ENCODE measurements at places on chromosomes 1 and 21. TPM values are rescaled to one million over a fixed set of nuclear protein-coding genes. Genes with fewer than 3 reads are reported as not detected.
A peak's percentile ranks its signal among the peaks of the same experiment; 100 is the strongest.

DNA sequence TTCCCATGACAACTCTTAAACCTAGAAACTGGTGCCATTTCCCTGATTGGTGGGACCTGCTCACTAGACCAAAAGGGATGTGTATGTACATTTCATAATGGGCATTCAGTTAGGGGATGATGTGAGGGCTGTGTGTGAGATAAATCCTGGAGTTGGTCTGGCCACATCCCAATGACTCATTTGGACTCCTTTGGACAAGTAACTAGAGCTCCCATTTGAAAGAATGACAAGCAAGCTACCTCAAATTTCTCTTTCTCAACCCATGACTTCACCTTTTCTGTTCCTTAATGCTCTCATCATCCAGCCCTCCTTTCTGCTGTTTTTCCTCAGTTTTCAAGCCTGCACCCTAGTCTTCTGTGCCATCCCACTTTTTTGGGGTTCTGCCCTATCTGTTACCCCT is 27.9 kb downstream of the EBNA1BP2 start:
- DNase-seq: no peak

- DNase-seq: no peak
Observed at GRCh38 chr1:217897100-217897499, 266.0 kb downstream of the SPATA17 start.

DNA sequence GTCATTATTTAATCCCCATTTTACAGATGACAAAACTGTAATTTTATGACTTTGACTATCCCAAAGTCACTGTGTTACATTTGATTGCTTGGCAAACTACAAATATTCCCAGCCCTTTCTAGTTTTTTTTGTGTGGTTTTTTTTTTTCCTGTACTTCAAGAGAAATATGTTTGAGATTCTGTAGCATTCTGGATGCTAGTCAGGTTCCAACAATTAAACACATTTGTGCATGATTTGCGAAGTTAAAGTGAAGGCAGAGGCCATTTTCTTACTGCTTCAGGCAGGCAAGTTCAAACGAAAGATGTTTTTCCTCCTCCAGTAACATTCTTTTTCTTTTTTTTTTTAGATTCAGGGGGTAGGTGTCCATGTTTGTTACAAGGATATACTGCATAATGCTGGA is 107.9 kb upstream of the SERTAD4 start:
- DNase-seq: no peak

- no peak for DNase-seq
Observed at GRCh38 chr1:24635195-24635843, 7.8 kb upstream of the SRRM1 start.

DNA sequence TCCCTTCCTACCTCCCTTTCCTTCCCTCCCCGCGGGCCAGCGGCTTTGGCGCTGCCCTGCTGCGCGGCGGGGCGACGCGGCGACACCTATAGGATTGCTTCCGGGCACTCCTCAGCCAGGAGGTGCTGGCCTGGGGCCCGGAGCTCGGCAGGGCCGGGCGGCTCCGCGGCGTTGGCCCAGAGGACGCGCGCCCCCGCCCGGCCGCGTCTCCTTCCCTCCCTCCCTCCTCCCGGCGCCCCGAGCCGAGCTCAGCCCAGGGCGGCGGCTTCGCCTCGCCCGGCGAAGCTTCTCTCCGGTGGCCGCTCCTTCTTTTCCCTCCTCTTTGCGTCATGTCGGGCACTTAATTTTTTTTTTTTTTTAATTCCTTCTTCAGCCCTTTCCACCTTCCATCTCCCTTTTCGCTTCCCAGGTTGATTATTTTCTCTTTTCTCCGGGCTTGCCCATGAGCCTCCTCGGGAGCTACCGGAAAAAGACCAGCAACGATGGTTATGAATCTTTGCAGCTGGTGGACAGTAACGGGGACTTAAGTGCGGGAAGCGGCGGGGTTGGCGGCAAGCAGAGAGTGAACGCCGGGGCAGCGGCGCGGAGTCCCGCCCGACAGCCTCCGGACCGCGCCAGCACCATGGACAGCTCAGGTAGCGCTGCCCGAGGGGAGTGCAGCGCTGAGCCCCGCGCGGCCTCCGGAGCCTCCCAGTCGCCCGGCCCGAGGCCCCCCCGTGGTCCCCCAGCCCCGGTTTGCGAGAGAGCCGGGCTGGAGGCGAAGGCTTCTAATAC is at the start of gene DNAJC6:
Gene DNAJC6 (plus strand): TSS at position 240 of the 774 bp plus-strand sequence. CDS start 203 bp downstream, at position 443.
- DNase-seq: peak; percentile 66

- DNase-seq: no peak
Observed at GRCh38 chr1:94279462-94279861, 42.1 kb upstream of the ARHGAP29 start.

- DNase-seq: no peak
Observed at GRCh38 chr21:30580132-30580531, 10.1 kb downstream of the KRTAP22-2 start.

DNA sequence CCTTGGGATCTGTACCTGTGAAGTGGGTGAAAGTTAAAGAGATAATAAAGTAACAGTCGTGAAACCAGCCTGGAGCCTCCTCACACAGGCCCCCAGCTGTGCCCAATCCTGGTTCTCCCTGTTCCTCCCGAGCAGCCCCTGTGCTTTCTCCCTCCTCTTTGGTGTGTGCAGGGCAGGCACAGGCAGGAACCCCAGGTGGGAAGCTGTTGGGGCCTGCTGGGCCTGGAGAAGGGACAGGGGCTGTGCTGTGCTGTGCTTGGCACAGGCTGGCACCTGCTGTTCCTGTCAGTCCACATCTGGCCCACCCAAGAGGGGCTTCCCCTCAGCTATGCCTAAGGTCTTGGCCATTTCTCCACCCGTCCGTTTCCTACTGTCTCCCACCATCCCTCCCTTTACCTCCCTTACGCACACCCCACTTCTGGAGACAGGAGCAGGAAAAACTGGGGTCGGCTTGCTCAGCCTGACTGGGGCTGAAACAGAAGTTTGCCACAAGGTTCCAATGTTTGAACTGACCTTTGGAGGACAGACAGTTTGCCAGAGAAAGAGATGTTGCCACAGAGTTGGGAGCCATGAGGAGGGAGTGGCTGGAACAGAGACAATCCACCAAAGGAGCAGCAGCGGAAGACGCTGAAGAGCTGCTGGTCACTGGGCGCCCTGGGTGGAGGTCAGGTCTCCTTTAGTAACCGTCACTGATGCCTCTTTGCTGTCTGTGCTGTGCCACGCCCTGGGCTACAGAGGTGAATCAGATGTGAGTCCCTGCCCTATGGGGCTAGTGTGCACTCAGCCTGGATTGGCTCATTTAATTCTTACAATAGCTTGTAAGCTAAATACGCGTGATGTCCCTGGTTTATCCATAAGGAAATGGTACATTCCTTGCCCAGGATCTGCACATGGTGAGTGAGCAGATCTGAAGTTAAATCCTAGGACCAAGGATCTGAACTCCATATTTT is 18.8 kb upstream of the ARTN start:
- no peak for DNase-seq

GRCh38 chr1:208551633-208552320 is 307.6 kb upstream of the PLXNA2 start:
- DNase-seq: no peak

- DNase-seq: no peak
Observed at GRCh38 chr1:212914789-212915188, 35.6 kb upstream of the VASH2 start.

DNA sequence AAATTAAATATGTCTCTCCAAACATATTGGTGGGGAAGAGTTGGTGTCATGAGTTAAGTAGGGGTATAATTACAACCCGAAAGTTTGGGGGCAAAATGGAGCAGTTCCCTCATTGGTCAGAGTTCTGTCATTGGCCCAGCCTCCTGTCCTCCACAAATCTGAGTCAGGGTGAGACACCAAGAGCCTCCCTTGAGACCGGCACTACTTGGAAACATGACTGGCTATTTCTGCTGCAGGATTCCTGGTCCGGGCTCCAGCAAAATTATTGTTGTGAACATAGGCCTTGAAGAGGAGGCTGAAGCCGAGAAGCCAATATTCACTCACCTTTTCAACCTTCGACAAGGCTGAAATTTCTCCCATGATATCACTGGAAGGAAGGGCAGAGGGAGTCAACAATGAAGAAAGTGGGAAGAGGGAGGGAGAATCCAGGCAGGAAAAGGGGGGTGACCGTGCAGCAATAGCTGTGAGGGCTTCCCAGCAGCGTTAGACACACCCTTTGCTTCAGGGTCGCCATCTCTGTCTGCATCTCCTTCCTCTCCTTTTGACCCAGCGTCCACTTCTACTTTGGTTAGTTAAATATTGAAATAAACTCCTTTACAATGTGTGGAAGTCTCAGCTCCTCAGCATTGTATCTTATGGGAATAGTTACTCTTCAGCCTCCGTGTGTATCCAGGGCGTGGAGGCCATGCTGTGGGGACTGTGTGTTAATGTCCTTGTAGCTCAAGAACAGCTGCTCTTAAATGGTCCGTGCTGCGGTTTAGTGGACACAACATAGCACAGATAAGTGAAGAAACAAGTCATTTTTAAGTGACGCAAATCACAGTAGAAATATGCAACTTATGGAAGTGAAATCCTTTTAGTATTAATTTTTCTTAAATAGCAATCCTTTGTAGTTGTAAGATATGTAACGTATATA is 307.4 kb downstream of the DISC1 start:
- no peak for DNase-seq

DNA sequence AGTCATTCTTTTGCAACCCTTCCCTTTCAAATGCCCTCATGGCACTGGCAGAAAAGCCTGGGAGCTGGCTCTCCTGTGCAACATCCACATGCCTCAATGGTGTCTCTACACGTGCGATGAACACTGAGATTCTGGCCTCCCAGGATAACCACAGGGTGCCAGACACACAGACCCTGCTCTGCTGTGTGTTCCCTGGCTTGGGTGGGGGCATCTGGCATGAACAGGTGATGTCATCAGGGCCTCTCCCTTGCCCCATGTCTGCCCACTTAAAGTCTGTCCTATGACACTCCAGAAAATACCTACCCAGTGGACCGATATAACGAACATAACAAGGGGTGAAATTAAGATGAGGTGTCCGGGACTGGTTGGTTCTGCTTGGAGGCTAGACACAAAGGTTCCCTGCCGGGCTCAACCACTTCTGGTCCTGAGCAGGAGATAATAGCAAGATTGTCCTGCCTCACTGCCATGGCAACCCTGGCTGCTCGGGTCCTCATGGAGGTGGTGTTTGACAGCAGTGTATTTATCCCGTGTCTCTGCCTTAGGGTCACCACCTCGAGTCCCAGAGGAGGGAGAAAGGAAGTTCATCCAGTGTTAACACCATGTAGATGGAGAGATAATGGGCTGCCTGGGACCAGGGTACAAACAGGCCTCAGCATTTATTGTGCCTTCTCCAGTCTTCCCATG is 19.3 kb downstream of the INSRR start:
- DNase-seq: no peak

The AUNIP gene
- 0.91 TPM for total RNA-seq

The WDR64 gene
- total RNA-seq: not detected

The LDLRAD2 gene
- 1.1 TPM for total RNA-seq

The CSMD2 gene
- 1.1 TPM for total RNA-seq

The TNFRSF1B gene
- 28.0 TPM for total RNA-seq
